ENCODE measurements at places on chromosomes 2 and 18.

DNA sequence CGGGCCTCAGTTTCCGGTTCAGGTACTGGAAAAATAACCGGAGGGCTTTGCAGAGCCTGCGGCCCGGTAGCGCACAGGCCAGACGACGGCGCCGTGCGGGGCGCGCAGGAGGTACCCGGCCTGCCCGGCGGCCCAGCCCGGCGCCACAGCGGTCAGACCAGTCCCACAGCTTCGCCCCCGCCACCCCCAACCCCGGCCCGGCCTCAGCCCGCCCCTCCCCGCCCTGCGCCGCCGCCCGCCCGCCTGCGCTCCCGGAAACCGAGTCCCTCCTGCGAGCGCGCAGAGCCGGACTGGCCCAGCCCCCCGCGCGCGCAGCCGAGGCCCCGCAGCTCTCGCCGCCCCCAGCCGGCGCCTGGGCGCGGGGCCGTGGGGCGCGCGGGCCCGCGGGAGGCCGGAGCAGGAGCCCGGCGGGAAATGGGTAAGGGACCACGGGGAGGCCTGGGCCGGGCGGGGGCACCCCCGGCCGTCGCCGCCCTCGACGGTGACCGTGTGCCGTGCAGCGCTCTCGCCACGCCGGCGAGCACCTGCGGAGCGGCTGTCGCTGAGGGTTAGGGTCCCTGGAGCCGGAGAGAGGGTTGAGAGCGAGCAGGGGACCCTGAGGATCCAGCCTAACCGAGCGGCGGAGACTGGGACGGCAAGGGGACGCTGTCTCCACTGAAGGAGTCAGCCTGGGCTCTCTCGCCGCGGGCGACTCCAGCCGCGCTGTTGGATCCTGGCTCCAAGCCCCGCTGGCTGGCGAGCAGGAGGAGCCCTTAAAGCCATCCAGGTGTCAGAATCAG is 16.5 kb upstream of the PSD4 start:
- DNase-seq = no peak

GRCh38 chr2:1964659-1965058 is 220.3 kb upstream of the PXDN start:
- no peak for DNase-seq

- no peak for DNase-seq
These were observed at the start of gene METTL8 for GRCh38 chr2:171433763-171434012. TSS of gene METTL8 (minus strand) at chr2:171433990. CDS start at chr2:171392185, 41,805 bp downstream.

DNA sequence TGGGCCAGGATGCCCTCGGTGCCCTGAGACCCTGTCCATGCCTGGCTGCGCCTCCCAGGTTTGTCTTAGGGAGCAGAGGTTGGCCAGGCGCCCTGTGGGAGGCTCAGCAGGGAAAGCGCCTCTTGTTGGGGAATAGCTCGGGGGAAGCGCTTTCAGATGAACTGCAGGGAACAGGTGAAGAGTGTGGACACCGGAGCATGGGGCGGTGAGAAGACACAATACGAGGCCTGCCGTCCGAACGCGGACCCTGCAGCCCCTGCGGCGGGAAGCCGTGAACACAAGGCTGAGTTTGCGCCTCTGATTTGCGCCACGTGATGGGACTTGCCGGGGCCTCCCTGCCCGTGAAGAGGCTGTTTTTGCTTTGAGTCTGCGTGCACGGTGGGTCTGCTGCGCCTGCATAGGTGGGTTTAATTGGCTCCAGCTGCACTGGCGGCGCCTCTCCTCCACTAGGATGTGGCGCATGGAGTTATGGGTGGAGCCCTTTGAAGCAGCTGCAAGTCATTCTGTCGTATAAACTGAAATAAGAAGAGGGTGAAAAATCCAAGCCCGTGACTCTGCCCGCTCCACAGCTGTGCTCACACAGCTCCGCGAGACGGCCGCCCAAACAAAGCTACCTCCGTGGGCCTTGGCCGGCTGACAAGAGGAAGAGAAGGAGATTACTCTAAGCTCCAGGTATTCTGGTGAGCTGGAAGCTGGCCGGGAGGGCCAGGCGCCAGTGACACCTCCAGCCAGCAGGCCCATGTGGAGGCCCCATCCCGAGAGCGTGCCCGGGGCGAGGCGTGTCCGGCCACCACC is 103.5 kb upstream of the CTDP1 start:
- no peak for DNase-seq

DNA sequence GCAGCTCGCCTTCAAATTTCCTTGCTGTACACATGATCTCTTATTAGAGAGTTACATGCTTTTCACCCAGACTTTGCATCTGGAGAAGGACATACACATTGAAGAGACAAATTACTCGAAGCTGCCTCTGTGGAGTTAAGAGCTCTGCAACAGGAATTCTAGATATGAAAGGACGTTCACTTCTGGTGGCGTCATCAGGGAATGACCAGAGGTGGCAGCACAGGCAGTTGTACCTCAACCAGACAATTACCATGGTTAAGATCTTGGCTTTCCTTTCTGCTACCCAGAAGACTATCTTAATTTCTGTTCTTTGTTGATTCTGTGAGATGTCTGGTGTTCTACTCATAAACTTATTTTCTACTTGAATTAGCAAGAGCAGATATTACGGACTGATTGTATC is 39.1 kb upstream of the MC4R start:
- no peak for DNase-seq

DNA sequence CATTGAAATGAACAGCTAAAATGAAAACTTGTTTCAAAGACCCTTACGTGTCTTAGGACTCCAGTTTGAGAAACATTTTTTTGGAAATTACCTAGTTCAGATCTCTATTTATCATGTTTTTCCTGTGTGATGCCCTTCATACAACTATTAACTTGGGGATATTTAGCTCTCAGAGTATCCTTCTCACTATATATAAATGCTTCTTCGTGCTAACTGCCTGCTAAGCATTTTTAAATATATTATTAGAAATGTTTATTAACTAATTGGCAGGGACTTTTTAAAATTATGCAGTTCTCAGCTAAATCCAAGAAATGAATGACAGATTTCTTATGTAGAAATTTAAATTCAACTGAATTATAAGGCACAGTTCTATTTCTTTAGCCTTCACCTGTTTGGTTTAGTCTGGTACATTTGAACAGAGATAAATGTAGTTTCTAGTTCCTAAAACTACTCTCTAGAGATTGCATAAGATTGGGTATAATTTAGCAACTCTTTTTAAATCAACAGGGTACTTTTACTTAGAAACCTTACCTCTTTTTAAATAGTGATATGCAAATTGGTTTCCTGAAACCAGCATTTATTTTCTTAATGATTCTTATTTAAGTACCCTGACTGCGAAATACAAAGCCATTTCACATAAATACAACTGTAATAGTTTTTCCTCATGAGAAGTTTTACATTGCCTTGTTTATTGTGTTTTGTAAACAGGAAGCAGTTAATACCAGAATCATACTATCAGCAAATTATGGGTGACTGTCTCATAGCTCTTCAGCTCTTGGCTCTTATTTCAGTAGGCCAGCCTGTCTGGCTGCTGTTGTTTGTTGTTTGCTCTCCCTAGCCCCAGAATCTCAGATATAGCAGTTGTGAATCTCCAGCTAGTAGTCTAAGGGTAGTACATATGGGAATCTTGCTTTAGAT is 140.7 kb downstream of the PTRHD1 start:
- no peak for DNase-seq

GRCh38 chr2:191064590-191064989 is 50.6 kb upstream of the STAT1 start:
- DNase-seq = no peak

DNA sequence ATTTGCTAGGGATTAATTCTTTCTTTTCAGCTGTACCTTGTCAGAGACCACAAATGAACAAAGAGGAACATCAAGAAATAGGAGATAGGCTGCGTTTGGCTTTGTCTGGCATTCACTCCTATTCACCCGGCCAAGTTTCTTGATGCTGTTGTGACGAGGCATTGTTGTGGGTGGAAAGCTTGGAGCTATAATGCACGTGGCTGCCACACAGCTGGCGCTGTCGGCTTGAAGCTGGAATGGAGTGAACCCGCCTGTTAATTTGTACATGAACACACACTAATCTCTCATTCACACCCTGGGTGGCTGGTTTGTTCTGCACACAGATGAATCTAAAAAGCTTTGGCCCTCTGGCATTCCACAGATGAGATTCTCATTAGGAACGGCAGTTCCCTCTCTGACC is 274.9 kb upstream of the GYPC start:
- DNase-seq = no peak

DNA sequence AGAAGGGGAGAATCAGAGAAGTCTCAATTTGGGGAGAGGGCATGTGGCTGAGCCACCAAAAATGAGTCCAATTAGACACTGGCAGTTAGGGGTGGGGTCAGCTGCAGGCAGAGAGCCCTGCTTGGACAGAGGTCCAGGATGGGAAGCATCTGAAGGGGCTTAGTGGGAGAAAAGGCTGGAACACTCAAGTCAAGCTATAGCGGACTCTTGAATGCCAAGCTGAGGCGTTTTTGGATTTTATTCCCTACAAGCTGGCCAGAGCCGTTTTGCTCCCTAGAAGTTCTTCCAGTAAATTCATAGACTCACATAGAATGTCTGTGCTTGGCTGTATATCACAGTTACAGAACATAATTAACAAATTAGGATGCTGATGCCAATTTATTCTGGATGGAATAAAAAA is 172.8 kb downstream of the ACOXL start:
- no peak for DNase-seq

GRCh38 chr2:118970396-118971135 is 28.6 kb downstream of the MARCO start:
- DNase-seq = no peak

- DNase-seq = no peak
These were observed 928 bp downstream of the GPR39 start for GRCh38 chr2:132417430-132418035.

DNA sequence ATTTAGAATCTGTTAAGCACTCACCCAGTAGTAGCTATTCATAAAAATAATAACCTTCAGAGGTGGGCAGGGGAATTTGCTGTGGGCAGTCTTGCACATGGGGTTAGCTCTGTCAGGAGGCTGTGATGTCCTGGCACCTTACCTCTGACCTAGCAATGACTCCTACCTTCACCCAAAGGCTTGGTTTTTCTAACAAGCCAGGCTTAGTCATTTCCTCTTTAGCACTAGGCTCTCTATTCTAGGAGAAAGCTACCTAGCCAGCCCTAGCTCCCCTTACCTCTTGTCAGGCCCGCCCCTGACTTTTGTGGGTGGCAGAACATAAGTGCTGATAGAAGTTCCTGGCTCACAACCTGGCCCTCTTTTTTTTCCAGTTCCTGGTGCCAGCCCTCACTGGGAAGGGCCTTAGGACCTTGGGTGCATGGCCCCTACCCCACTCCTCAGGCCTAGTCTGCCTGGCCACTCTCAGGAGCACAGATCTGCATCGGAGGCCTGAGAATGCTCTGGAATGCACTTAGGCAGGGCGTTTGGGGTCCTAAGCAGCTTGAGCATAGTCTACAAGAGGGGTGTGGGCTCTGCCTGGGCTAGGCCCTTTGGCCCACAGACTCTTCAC is 17.7 kb downstream of the CPLX4 start:
- no peak for DNase-seq

DNA sequence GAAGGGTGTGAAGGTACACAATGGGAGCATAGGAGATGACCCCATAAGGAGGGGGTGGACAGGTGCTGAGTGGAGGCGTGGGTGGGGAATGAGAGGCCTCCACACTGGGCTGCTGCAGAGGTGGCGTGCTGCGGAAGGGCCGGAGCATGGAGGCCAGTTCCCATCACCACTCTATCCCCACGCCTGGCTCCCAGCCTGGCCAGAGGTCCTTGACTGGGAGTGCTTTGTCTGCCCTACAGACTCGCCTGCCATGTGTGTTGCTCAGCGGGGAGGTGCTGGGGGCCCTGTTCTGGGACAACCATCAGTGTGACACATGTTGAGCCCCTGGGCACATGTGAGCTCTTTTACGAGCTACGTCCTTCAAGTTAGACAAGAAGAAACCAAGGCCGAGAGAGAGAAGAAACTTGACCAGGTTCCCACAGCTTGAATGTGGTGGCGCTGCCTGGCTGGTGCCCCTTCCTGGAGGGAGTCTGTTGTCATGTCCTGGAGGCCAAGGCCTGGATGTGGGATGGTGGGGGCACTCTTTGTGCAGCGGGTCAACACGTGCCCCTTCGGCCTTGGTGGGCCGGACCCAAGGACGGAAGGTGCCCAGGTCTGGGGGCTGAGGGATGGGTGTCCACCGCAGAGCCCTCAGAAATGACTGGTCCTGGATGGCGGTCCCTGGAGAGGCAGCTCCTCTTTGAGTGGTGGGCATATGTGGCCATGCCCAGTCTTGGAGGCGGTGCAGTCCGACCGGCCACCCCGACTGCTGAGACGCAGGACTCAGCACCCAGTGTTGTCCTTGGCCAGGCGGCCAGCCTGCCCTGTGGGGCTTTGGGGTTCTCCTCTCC is 1.2 kb upstream of the INPP5D start:
- no peak for DNase-seq

- DNase-seq = no peak
These were observed 13.4 kb upstream of the CREG2 start for GRCh38 chr2:101400506-101401325.

GRCh38 chr2:39696838-39697237 is 31.1 kb downstream of the TMEM178A start:
- DNase-seq = peak; percentile 44

DNA sequence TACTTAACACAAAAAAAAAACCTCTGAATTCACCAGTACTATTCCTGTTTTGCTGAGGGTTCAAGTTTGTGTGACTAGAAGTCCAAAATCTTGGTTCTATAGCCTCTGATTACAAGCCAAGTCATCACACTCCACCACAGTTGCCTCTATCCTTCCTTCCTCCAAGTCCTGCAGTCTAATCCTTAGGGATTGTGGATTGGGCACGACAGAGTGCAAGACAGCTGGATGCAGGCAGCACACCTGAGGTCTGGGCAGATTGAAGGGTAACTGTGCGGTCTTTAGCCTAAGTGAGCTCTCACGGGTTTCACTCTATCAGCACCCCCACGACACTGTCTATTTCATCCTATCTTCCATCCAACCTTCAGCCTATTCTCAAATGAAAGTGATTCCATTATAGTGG is 299.4 kb upstream of the ID2 start:
- no peak for DNase-seq
